ENCODE measurements at places on chromosomes 11 and 22. TPM values are rescaled to one million over a fixed set of nuclear protein-coding genes. Genes with fewer than 3 reads are reported as not detected.

DEUP1 gene
- total RNA-seq: not detected

SMC1B gene
- total RNA-seq: 0.53 TPM

TRIM64C gene
- not detected for total RNA-seq

RFPL2 gene
- total RNA-seq: 0.50 TPM

RASSF10 gene
- total RNA-seq: not detected

APOBEC3B gene
- 10.1 TPM for total RNA-seq

KRTAP5-1 gene
- not detected for total RNA-seq

OR4C3 gene
- not detected for total RNA-seq

SHANK3 gene
- total RNA-seq: not detected

BDNF gene
- total RNA-seq: not detected

CNTN5 gene
- not detected for total RNA-seq

FKBP2 gene
- total RNA-seq: 28.4 TPM

PTPN5 gene
- total RNA-seq: not detected

DUSP8 gene
- total RNA-seq: 1.1 TPM

TECTA gene
- total RNA-seq: 0.31 TPM

RCE1 gene
- 21.5 TPM for total RNA-seq

NXPE1 gene
- total RNA-seq: not detected

KBTBD4 gene
- 18.0 TPM for total RNA-seq

PLAAT3 gene
- 2.7 TPM for total RNA-seq

TEX54 gene
- total RNA-seq: not detected

TRIM48 gene
- not detected for total RNA-seq

POU2F3 gene
- total RNA-seq: not detected

C1QTNF5 gene
- total RNA-seq: not detected

NXPE4 gene
- total RNA-seq: not detected

GAB4 gene
- not detected for total RNA-seq

KCNJ1 gene
- not detected for total RNA-seq

KCNQ1OT1 gene
- 0.19 TPM for total RNA-seq

OR52M1 gene
- total RNA-seq: not detected
